ENCODE measurements at places on chromosomes 1 and 21.
A peak's percentile ranks its signal among the peaks of the same experiment; 100 is the strongest.

DNA sequence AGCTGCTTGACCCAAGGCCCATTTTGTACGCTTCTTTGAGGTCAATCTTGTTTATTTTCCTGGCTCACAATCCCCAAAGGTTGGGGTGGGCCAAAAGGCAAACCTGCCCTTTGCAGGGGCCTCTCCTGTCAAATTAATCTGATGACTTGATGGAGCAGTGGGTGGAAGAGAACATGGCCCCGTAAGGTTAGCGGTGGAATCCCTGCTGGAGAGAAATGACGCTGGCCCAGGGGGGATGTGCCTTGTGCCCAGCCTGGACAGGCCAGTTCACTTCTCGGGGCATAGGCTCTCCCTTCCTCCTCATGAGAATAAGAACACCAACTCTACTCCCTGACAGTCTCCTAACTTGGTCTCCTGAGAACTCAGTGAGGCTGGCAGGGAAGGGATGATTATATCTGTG, 40.5 kb downstream of the C1orf198 start:
- DNase-seq, result no peak

- no peak for DNase-seq
Measured at GRCh38 chr1:241171991-241172390, 185.0 kb downstream of the RGS7 start.

GRCh38 chr21:43318841-43319781, 107.8 kb downstream of the SIK1 start:
- no peak for DNase-seq

GRCh38 chr1:169523904-169524303, 38.2 kb upstream of the SLC19A2 start:
- no peak for DNase-seq

- DNase-seq, result no peak
Measured at GRCh38 chr1:160981584-160982411, 27.2 kb upstream of the ITLN2 start.

- no peak for DNase-seq
Measured at GRCh38 chr1:239421811-239422210, 35.4 kb downstream of the CHRM3 start.

- DNase-seq, result no peak
Measured at GRCh38 chr1:230735447-230735846, 11.7 kb upstream of the CAPN9 start.

- DNase-seq, result no peak
Measured at GRCh38 chr1:42143896-42144710, 9.1 kb upstream of the GUCA2B start.

GRCh38 chr1:10939654-10940450, 72.6 kb upstream of the TARDBP start:
- no peak for DNase-seq

DNA sequence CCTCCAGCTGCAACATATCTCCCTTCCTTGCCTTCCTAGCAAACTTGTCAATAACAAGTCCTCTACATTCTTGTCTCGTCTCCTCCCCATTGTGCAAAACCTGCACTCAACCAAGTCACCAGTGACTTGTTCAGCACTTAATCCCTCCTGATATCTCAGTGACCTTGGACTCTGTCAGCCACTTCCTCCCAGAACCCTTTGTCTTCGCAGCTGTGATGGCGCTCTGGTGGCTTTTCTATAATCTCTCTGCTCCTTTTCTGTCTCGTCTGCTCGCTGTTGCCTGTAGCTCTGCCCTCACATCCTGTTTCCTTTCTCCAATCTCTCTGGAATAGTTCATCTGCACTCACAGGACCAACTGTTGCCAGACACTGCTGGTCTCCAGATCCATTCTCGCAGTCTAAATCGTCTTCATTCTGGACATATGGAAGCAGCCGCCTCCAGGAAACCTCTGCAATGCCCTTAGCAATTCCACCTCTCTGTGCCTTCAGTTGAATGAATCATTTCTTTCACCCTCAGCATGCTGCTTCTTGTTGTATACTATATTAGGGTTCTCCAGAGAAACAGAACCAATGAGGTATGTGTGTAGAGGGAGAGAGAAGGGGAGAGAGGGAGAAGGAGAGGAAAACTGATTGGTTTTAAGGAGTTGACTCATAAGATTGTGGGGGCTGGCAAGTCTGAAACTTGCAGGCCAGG, 17.4 kb upstream of the IFNAR2 start:
- no peak for DNase-seq

- no peak for DNase-seq
Measured at GRCh38 chr21:26460621-26461020, 112.5 kb downstream of the CYYR1 start.

DNA sequence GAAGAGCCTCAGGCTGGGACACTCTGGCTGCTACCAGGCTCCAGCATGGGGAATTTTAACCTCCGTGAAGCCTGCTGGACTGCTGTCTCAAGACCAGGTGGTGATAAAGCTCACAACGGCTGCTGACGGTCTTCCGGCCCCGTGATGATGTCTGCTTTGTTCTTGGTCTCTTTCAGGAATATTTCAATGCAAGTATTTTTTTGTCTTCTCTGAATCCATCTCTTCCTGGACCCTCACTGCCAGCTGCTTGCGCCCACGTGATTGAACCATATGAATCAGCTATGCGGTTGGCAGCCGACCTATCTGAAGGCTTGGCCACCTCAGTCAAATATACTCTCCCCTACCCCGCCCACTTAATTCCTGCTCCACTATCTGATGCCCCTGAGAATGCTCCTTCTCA, 14.6 kb upstream of the SLC6A17 start:
- no peak for DNase-seq

DNA sequence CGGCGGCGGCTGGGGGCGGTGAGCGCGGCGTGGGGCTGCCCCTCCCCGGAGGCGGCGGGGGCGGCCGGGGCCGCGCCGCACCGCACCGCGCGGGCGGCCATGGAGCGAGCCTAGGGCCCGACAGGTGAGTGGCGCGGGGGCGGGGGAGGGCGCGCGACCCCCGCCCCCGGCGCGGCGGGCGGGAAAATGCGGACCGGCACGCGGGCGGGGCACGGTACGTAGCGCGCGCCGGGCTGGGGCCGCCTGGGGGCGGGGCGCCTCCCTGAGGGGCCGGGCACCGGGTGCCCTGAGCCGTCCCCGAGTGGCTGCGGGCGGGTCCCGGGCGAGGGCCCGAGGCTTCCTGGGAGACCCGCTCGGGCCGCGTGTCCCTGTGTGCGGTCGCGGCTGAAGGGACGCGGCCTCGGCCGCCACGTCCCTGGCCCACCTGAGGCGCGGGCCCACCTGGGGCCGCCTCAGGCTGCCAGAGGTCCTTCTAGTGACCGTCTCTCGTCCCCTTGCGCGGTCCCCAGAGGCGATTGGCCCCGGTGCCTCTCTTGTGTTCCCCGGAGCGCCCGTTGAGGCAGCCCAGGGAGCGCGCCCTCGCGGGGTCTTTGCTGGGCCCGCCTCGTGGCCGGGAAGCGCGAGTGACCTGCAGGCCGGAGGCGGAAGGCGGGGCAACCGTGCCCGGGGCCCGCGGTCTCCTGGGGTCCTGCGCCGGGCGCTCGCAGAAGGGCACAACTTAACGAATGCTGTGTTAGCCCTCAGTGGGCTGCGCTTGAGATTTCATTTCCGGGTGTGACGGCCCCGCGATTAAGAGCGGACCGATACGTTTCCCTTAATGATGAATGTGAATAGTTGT, 500 bp downstream of the FAM20B start:
- DNase-seq, result peak; percentile 62

DNA sequence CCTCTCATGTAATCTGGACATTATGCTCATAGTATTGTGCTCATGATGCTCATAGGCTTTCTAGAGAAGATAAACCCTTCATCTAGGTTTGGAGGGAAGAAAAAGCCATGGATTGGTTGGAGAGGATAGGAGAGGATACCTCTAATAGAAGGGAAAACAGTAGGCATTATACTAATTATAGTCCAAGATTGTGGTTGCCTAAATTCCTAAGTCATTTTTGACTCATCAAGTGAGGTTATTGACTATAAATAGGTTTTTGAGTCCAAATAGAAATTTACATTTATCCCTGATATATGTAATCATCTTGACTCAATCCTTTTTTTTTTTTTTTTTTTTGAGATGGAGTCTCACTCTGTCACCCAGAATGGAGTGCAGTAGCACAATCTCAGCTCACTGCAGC, 5.0 kb downstream of the SYT11 start:
- DNase-seq, result no peak

GRCh38 chr1:184061396-184062003, 10.0 kb downstream of the TSEN15 start:
- DNase-seq, result no peak

DNA sequence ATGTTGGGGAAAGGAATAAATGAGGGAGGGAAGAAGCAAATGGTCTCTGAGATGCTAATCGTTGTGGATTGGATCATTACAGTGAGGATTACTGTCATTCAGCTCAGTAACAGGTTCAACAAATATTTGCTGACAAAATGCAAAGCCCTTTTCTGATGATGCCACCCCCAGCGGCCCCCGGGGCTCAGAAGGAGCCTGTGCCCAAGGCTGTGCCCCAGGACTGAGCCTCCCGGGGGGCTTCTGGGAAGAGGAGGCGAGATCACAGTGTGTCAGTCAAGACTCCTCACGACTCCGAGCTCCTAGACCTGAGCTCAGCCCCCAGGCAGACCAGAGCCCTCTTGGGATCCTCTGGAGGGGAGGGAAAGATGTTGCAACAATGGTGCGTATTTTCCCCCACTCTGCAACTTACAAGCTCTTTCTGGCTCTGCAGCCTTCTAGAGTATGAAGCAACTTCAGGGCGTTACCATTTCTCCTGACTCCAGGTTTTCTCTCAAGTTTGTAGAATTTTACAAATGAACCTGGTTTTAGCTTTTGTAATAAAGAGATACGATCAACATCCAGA, 20.8 kb downstream of the EPHA8 start:
- DNase-seq, result no peak

DNA sequence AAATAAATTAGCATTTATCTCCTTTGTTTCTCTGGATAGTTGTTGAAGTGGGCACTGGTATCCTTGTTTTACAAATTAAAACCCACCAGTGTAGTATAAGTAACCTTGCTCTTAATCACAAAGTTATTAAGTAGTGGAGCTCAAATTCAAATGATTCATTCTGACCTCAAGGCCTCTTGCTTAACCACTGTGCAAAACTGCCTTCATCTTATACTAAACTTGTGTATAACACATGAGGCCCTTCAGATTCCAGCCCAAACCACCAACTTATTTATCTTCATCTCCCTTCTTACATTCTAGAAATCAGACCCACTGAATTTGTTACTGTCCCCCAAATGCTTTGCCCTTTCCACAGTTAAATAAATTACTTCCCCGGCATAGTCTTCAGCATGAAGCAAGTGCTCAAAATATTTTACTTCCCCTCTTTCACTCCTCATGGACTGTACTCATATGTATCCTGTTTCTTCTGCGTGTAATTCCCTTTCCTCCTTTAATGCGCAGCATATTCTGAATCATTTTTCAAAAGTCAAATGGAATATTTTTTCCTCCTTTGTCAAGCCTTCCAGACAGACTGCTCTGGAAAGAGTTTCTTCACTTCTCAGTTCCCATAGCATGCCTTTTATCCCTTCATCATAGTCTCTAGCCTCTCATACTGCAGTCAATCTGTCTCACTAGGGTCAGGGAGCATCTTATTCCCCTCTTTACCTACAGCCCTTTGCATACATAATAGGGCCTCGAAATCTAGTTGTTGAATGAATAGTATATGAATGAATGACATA, 19.0 kb upstream of the DNASE2B start:
- DNase-seq, result no peak

- DNase-seq, result no peak
Measured at GRCh38 chr1:94143809-94144176, 22.8 kb upstream of the ABCA4 start.

- DNase-seq, result no peak
Measured at GRCh38 chr21:22804151-22804550, 1805.9 kb downstream of the NCAM2 start.

- no peak for DNase-seq
Measured at GRCh38 chr1:6321205-6321604, 60.3 kb upstream of the GPR153 start.

GRCh38 chr1:11616766-11617165, 37.5 kb downstream of the FBXO2 start:
- DNase-seq, result no peak

GRCh38 chr1:207430602-207431001, 23.5 kb upstream of the CR2 start:
- no peak for DNase-seq

GRCh38 chr1:214897581-214897980, 185.0 kb upstream of the KCNK2 start:
- DNase-seq, result no peak

- DNase-seq, result no peak
Measured at GRCh38 chr1:97570691-97571090, 350.1 kb downstream of the DPYD start.

DNA sequence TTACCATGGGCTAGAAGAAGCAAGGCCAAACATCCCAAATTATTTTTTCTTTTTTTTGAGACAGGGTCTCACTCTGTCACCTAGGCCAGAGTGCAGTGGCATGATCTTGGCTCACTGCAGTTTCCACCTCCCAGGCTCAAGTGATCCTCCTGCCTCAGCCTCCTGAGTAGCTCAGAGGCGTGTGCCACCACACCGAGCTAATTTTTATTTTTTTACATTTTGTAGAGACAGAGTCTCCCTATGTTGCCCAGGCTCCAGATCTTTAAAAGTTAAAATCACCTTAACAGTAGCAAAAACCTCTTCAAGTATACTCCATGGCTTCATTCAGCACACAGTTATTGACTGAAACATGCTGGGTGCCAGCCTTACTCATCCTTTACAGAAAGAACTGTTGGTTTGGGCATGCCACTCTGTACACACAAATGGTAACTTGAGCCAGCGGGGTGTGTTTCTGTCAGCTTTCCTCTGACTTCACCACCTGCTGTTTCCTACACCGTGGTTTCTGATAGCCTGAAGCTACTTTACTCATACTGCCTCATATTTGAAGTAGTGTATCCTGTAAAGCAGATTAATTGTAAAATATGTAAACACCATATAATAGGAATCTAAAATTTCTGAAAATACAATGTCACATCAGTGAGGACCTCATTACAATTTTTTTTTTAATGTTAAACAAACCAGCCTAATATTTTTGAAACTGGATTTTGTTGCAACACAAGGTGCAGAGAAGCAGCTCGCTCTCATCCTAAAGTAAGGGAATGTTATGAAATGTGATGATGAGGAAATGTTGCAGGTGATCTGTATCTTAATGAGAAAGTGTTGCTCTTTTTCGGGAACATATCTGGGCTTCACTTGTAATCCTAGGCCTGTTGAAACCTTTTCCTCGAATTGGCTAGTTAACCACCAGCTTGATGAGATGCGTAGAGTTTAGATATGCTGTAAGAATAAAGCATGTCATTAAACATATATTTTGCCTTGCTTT, 113.9 kb downstream of the ATP5PO start:
- no peak for DNase-seq

DNA sequence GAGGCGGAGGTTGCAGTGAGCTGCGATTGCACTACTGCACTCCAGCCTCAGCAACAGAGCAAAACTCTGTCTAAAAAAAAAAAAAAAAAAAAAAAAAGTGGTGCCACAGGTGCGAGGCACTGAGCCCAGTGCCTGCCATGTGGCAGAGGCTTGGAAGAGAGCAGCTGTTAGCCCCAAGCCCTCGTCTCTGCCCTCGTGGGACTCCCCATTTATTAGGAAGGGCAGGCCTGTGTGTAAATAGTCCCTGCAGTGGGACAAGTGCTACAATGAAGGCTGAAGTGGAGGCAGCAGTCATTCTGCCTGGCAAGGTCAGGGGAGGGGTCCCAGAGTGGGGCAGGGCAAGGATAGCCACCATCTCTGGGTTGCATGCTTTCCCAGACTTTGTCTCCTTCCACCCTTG, 6.5 kb downstream of the RPS6KA1 start:
- no peak for DNase-seq

GRCh38 chr1:213759359-213760181, 228.2 kb upstream of the PROX1 start:
- DNase-seq, result no peak

GRCh38 chr1:90926971-90927370, 94.9 kb downstream of the ZNF644 start:
- no peak for DNase-seq

All from activated CD8-positive, alpha-beta memory T cell treated with anti-CD3 and anti-CD28 coated beads for 48 hours (primary cell).